KBM-7 (cell line): ENCODE measurements at places on chromosomes 7 and 10.
A peak's percentile ranks its signal among the peaks of the same experiment; 100 is the strongest.

DNA sequence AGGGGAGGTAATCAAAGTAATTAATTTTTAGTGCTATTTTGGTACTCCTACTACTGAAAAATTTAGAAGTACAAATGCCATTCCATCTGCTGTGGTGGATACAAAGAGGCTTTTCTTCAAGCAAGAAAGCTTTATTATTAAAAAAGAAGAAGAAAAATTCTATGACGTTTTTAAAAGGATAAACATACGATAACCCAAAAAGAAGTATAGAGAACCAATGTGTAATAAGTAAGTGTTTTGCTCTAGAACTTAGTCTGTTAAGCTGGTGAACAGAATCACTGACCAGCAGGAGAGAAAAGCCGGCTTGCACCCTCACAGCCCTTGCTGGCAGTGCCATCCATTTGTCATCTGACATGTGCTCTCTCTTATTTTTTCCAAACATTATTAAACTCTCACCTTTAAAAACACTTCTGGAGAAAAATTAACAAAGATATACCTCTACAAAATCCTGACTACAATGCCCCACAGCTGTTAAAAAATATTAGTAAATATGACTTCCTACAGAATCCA, 81.5 kb downstream of the SRPK2 start:
- DNase-seq: no peak

- peak; percentile 49 for DNase-seq
These were observed 9.1 kb downstream of the MDFIC start for GRCh38 chr7:114930829-114931655.

- DNase-seq: no peak
These were observed 255.3 kb downstream of the PTEN start for GRCh38 chr10:88118729-88119128.

DNA sequence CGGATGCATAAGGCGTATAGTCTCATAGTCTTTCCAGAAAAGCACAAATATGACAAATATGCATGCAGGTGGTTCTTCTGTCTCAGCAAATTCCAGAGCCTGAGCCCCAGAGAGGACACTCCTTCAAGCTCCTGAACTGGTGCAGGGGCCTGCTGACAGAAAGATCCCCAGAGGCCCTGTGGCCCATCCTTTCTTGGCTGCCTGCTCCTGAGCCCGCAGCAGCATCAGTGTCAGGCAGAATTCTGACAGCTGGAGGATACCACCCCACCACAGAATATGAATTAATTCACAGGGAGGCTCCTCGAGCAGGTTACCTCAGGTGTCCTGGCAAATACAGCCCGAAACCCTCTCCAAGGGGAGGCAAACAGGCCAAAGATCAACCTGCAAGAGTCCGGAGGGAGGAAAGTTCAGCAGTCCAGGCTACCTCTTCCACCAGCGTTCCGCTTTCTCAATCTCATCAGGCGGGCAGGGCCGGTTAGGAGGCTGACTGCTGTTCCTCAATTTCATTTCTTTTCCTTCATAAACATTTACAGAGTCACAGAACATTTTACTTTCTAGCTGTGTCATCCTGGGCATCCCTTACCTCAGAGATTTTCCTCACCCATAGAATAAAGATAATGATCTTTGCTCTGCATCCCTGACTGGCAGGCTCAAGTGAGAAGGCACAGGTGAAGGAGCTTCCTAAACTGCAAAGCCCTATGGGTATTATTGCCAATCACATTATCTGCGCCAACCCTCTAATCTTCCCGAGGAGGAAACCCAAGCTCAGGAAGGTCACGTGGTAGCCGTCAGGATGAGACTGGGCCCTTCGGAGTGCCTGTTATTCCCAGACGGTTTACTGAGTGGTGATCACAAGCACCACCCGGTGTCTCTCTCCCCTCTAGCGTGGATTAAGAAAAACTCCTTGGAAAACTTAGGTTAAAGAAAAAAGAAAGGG, 1.4 kb downstream of the DNAJB12 start:
- peak; percentile 18 for DNase-seq

GRCh38 chr7:69728304-69728703, 130.0 kb downstream of the AUTS2 start:
- DNase-seq: no peak

DNA sequence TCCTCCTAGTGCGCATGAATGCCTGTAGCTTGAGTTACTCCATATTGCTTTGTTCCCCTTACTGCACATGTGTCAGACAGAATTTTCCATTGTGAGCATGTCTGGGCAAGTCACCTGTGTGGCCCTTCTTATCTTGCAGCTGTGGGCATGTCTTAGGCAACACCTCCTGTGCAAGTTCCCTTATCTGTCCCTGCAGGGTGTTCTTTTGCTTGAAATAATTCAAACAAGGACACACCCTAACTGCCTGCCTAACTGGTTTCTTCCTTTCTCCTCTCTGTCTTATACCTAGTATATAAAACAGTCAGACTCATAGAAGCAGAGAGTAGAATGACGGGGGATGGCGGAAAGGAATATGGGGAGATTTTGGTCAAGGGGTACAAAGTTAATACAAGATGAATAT, 421.1 kb upstream of the SORCS1 start:
- DNase-seq: peak; percentile 16

DNA sequence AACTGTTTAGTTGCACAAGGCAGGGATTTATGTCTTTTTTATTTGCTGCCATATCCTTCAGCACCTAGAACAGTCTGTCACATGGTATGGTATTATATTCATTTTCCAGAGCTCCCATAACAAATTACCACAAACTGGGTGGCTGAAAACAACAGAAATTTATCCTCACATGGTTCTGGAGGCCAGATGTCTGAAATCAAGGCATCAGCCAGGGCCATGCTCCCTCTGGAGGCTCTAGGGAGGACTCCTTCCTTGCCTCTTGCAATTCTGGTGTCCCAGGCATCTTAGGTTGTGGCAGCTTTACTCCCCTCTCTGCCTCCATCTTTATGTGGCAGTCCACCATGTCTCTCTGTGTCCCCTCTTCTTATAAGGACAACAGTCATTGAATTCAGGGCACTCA, 43.1 kb downstream of the MET start:
- DNase-seq: no peak

GRCh38 chr10:87973635-87974034, 110.2 kb downstream of the PTEN start:
- DNase-seq: no peak

GRCh38 chr7:102064361-102065025, 222.2 kb upstream of the SH2B2 start:
- DNase-seq: peak; percentile 84

GRCh38 chr10:21427804-21428481, 97.5 kb downstream of the SKIDA1 start:
- DNase-seq: peak; percentile 50

DNA sequence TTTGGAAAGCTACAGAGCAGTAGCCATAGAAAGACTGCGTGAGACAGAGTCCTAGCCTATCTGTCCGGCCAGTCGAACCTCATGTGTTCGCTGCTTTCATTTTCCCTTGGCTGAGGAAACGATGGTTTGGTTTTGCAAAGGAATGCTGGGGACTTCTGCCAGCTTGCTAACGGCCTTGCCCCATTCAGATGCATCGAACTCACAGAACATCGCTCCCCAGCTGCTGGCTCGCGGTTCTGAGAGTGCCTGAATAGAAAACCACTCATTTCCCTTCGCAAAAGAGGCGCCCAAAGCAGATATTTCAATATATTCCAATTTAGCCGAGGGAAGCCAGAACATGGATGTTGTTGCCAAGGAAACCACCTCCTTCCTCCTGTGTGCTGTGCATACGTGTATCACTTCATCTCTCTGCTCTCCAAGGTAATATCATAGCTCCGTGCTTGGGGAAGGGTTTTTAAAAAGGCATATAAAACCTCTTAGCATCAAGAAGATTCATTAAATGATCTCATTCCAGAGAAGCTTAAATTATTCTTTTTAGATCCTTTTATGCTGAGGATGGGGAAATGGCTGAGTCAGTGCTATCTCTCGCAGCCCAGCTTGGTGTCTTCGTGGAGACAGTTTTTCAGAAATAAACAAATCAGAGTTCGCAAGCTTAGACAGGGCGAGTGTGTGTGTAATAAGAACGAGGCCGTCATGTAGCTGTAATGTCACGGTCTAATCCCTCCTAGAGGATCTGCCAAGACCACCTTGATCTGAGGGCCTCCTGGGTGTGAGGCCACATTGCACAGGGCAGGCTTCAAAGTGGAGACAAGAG, 215.2 kb downstream of the RPS24 start:
- DNase-seq: no peak

DNA sequence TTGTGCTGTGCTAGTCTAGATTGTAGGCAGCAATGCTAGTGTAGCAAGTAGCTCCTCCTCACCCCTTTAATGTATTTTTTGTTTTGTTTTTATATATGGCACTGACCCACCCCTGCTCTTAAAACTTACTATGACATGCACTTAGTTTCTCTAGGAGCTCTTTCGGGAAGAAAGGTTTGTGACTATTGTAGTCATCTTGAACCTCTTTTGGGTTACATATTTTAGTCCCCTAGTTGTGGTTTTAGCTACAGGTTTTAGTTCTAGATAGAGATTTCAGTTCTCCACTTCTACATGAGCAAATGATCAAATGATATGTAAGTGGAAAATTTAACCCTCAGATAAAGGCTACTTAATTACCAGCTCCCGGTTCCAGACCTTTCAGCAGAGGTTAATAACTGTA, 14.9 kb downstream of the MINPP1 start:
- no peak for DNase-seq

DNA sequence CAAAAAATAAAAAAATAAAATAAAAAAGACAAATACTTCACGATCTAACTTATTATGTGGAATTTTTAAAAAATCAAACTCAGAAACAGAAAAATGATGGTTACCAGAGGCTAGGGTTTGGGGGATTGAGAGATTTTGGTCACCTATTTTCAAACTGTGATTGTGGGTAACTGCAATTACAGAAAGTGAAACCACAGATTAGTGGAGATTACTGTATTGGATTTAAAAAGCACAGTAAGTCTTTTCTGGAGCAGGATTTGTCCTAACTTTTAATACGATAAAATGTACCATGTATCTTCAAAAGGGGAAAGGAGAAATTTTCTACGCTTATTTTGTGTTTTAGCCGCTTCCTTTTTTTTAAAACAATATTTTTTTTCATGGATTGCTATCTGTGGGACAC, 1204.9 kb upstream of the LRRTM3 start:
- no peak for DNase-seq

GRCh38 chr7:15845461-15845860, 159.0 kb upstream of the MEOX2 start:
- no peak for DNase-seq

DNA sequence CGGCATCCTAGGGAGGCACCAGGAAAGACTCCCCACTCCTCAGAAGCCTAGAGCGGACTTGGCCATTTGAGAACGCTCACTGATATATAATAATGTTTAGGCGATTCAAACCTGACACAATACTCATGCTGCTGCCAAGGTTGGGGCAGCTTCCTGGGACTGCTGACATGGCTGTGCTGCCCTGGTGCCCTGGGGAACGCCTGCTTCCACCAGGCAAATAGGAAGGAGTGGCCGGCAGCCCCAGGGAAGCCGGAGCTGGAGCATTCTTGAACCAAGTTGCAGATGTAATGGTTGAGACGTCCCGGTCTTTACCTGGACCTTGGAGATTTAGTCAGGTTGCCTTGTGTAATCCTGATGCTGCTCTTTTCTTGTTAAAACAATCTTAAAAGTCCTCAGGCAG, 8.8 kb downstream of the GDF10 start:
- DNase-seq: no peak

GRCh38 chr10:103839872-103840739, 15.3 kb downstream of the SH3PXD2A start:
- DNase-seq: no peak

DNA sequence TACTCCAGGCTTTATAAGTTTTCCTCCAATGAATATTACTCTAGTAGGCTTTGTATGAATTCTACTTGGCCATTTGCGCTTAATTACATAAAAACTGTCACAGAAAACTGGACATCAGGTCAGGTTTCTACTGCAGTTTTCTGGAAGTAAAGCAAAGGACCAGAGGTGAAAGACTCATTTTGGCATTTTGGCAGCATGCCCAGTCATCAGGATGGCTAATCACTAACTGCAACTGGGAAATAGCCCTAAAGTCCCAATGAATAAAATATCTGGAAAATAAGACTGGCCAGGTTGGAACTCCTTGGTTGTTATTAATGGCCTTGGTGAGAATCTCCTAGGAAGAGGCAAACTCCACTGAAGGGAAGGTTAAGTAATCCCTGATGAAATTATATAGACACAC, 75.5 kb downstream of the COPG2 start:
- DNase-seq: no peak

- no peak for DNase-seq
These were observed 15.1 kb upstream of the DDIT4 start for GRCh38 chr10:72258617-72259016.

- DNase-seq: no peak
These were observed 672 bp downstream of the GTPBP4 start for GRCh38 chr10:988667-989545.

DNA sequence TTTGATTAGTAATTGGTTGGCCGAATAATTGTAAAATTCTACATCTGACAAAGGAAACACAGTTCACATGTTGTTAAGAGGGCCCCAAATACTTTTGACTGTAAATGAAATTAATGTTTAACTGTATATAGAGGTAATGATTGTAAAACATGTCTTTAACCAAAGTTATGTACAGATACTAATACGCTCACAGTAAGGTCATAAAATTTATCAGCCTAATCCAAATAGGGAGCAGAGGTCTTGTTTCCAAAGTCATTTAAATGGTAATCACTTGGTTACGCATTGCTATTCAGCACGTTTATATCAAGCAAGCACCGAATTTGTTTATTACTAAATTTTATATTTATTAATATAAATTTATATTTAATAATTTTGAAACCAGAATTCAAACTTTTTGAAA, 1.4 kb downstream of the PHYHIPL start:
- DNase-seq: no peak

DNA sequence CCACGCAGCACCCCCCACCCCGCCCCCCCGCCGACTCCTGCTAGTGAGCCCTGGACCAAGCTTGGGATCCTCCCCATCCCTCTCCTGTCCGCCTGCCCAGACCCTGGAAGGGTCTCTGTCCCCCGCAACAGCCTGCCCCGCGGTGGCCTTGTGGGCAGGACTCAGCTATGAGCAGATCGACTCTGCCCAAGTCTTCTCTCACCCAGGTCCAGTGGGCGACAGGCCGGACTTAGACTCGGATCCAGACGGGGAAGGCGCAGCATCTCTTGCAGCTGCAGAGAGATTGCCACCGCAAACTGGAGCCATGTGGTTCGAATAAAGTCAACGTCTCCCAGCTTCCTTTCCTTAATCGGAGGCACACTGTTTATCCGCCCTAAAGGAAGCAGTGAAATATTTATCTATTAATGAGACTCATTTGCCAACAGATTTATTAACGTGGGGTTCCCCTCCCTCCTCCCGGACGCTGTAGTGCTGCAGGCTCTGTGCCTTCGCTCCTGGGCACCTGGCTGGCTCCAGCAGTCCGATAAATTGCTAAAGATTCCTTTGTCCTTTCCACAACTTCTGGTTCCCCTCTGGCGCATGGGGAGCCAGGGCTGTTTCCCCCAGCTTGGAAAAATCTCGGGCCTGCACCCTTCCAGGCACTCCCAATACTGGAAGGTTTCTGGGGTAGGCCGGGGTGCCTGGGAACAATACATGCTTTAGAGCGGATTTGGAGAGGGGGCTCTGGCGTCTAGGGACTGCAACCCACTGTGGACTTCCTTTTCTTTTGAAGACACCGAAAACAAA, 634 bp upstream of the HOXA7 start:
- DNase-seq: peak; percentile 40

- peak; percentile 31 for DNase-seq
These were observed 44.2 kb upstream of the DPYSL4 start for GRCh38 chr10:132142396-132143161.

- DNase-seq: peak; percentile 88
These were observed 96.5 kb upstream of the TARP start for GRCh38 chr7:38369816-38370493.
